ENCODE measurements at places on chromosomes 5 and 9. TPM values are rescaled to one million over a fixed set of nuclear protein-coding genes. Genes with fewer than 3 reads are reported as not detected.

PCDHB8 gene
- 2.1 TPM for total RNA-seq

MYO10 gene
- 29.4 TPM for total RNA-seq

FNBP1 gene
- total RNA-seq, result 176 TPM

AQP3 gene
- total RNA-seq, result 3.9 TPM

QRFP gene
- total RNA-seq, result 0.24 TPM

ABO gene
- total RNA-seq, result 102 TPM

FAM53C gene
- total RNA-seq, result 14.5 TPM

EMB gene
- total RNA-seq, result 4.2 TPM

CCDC107 gene
- total RNA-seq, result 35.8 TPM

FGFR4 gene
- 60.3 TPM for total RNA-seq

TAS2R1 gene
- not detected for total RNA-seq

LCN15 gene
- 1.6 TPM for total RNA-seq

CDC20B gene
- not detected for total RNA-seq

C5orf58 gene
- total RNA-seq, result not detected

PCDHB14 gene
- total RNA-seq, result 2.0 TPM
